ENCODE measurements at places on chromosomes 13 and 19.

GRCh38 chr19:17479325-17479791 lies 9.0 kb downstream of the SLC27A1 start:
- no peak for DNase-seq

DNA sequence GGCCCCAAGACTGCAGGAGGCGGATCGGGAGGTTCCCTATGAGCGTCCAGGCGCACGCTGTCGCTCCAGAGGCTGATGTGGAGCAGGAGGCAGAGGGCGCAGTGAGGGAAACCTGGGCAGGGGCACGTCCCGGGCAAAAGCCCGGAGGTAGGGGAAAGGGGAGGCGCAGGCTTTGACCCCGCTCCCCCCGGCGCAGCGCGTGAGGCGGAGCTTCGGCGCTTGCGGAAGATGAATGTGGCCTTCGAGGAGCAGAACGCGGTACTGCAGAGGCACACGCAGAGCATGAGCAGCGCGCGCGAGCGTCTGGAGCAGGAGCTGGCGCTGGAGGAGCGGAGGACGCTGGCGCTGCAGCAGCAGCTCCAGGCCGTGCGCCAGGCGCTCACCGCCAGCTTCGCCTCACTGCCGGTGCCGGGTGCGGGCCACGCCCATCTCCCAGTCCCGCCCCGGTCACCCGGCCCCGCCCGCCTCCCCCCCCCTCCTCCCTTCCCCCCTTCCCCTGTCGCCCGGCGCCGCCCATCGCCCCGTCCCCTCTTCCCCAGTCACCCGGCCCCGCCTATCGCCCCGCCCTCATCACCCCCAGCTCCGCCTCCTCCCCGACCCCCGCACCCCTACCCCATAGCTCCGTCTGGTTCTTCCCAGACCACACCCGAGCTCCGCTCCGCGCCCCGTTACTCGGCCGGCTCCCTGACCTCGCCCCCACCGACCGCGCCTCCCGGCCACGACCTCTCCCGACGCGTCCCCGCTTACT lies 4.1 kb downstream of the HMG20B start:
- no peak for DNase-seq

DNA sequence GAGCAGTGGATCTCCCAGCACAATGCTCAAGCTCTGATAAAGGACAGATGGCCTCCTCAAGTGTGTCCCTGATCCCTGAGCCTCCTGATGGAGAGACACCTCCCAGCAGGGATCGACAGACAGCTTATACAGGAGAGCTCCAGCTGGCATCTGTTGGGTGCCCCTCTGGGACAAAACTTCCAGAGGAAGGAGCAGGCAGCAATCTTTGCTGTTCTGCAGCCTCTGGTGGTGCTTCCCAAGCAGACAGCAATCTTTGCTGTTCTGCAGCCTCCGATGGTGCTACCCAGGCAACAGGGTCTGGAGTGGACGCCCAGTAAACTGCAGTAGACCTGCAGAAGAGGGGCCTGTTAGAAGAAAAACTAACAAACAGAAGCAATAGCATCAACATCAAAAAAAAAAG lies 349.3 kb upstream of the SPRY2 start:
- no peak for DNase-seq

- DNase-seq: no peak
These were observed 8.6 kb upstream of the NAPA start for GRCh38 chr19:47523473-47523872.

DNA sequence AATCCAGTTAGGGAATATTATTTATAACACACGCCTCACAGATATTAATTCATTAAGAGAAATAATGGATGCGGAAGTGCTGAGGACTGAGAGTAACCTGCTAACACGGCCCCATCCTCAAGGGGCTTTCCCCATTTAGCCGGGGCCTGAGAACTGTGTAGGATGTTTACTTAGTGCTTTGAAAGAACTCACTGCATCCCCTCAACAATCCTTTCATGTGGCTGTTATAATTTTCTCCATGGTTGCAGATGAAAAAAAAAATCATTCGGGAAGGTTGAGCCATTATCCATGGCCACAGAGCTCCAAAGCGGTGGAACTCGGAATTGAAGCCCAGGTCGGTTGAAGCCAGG lies 98.2 kb downstream of the ING1 start:
- DNase-seq: no peak

All from CD4-positive, alpha-beta T cell (primary cell).